Hepatocyte (in vitro differentiated cells): ENCODE measurements at places on chromosomes 2 and 18. TPM values are rescaled to one million over a fixed set of nuclear protein-coding genes. Genes with fewer than 3 reads are reported as not detected.

The AKAIN1 gene
- not detected in 2 replicates for total RNA-seq

The STARD6 gene
- not detected in 2 replicates for total RNA-seq

The CHRNA1 gene
- 1.9 and 2.5 TPM in 2 replicates for total RNA-seq

The B3GNT7 gene
- total RNA-seq, result 4.0 and 6.2 TPM in 2 replicates

The C2orf72 gene
- 108 and 112 TPM in 2 replicates for total RNA-seq

The CHRNG gene
- not detected in 2 replicates for total RNA-seq

The VIL1 gene
- 218 and 261 TPM in 2 replicates for total RNA-seq

The ABCA12 gene
- total RNA-seq, result 0.23 and 0.44 TPM in 2 replicates

DNA sequence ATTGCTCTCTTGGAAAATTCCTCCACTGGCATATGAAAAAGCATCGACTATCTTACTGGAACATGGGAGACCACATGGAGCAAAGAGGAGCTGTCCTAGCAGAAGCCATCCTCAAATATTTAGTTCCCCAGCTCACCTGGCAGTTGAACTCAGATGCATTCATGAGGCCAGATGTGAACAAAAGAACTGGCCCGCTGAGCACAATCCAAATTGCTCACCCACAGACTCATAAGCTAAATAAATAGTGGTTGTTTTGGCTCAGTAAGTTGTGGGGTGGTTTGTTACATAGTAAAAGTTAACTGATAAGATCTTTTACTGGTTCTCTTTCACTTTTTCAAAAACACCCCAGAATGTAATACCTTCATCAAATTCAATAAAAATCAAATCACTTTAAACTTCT, 108.6 kb upstream of the CWC22 start:
- DNase-seq, result no peak

DNA sequence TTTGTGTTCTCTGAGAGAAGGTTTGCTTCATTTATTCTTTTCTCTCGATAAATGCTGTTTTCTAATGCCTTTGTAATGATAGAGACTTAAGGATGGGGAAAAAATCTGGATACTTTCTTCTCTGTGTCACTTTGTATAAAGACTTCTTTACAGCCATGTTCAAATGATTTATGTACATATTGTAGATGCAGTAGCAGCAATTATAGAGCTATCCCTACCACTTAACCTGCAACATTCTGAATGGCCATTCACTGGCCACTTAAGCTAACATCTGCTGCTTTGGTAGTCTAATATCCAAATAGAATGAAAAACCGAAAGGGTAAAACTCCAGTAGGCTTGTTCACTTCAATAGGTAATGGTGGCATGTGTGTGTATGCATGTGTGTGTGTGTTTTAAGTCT, 97.8 kb downstream of the CSRNP3 start:
- DNase-seq, result no peak

DNA sequence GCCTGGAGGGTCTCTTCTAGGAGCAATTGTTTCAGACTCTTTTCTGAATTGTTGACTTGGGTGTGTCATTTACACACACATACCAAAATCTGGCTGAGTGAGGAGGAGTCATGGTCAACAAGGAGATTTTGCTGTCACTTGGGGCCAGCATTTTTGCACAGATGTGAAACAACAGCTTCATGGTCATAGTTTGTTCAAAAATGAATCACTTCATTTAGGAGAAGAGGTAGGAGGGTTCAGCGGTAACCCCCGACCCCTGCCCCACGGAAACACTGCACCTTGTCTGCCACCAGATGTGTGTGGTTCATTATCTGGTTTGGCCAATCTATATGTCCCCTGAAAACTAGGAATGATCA, 42.2 kb downstream of the LBH start:
- no peak for DNase-seq

DNA sequence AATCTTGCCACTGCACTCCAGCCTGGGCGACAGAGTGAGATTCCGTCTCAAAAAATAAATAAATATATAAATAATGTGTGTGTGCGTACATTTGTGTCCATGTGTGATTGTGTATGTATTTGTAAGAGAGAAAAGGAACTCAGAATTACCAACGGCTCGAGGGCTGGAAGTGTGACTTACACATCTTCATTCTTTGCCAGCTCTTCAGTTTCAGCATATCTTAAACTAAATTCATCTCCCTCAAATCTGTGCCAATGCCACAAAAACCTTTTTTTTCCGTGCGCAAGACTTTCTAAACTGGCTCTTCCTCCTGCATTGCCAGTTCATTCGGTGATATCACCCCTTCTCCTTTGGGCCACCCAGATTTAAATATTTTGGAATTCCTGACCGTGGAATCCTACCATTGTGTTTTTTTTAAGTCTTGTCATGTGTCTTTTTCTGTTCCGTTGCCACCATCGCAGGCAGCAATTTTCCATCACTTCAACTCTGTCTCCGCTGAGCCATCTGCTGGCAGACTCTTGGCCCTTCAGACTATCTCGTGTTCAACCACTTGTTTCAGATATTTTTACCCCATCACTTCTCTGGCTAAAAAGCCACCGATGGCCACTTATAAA, 77.0 kb upstream of the ZNF532 start:
- DNase-seq, result no peak

DNA sequence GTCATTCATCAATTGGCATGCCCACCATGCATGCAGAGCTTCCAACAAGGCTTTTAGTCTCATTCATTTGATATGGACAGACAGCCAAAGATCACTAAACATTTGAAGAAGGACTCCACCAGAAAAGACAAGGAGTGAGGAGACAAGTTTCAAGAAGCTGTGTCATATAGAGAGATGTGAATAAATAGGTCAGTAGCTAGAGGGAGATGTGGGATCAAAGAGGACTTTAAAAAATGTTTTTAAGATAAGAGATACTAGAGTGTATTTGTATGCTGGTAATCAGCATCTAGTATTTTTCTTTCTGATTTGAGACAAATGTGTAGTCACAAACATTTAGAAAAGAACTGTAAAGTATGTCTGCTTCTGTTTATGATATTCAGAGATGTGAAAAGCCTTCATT, 48.5 kb downstream of the ANTXR1 start:
- no peak for DNase-seq

- DNase-seq, result no peak
Observed at GRCh38 chr2:231084565-231084964, 27.9 kb downstream of the PSMD1 start.

- DNase-seq, result no peak
Observed at GRCh38 chr2:112754564-112754963, 9.8 kb downstream of the CKAP2L start.

DNA sequence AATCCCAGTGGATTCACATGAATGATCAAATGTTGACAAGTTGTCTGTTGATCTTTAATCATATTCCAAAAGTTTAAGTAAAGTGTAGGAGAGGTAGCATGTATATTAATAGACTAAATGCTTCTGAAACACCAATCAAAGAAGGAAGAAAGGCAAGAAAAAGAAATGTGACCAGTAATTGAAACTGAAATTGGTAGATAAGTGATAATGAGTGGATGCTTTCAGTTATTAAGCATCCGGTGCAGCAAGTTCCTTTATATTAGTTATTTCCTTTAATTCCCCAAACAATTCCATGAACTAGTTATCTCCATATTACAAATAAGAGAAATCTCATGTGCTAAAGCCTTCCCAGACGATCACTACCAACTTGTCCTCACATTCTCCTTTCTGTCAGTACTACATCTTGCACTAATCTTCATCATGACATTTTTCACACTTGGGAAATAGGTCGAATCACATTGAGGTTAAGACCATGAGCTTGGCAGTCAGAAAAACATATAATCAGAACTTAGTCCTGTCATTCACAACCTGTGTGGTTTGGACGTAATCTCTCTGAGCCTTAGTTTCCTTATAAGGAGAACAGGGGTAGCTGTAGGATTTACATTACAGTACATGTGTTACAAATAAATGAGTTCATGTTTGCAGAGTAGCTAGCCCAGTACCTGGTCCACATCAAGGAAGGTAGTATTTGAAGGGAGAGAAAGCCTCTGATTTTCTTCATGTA, 182.1 kb downstream of the NOL4 start:
- no peak for DNase-seq

- no peak for DNase-seq
Observed at GRCh38 chr2:103991591-103991990, 862.3 kb upstream of the POU3F3 start.

DNA sequence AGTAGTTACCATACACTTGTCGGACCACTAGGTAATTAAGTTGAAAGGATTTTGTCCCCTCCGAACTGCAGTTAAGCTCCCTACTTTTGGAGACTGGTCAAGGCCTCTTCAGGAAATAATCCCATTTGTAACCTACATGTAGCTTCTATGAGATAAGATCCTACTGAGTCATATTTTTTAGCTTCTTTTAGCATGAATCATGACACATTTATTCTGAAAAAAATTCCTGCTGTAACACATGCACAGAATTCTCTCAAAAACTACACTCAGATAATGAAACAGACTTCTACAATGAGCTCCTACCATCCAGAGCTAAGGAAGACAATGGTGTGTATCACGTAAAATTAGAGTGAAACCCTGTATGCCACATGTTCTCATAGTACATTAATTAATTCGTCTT, 100.7 kb upstream of the CCDC195 start:
- DNase-seq, result peak; percentile 33

DNA sequence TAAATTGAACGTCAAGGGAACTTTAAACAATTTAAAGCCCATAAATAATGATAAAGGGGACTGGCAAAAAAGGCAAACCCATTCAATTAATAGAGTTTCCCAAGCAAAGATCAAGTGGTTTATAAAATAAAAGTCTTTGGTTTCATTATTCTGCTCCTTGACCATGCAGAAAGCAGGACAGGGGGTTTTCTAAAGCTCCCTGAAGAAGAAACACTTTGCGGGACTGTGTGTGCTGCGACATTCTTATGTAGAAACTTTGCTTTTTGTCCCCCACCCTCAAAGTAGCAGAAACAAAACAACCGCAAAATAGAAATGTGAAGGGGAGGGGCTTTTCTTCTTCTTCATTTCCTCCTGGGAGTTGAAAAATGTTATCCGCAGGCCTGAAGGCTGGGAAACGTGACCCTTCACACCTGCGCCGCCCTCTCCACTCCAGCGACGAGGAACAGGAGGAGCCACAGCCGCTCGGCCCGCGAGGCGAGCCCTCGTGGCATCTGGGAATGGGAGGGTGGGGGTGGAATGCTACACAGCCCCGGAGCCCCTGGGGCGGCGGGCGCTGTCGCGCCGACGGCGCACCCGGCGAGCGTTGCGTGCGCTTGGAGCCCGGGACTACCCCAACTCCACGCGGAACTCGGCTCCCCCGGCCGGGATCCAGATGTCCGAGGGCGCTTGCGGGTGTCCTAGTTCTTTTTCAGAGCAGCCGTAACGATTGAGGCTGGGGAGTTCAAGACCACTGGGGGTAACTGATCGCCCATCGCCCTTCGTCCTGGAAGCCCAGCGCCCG, 4.3 kb upstream of the GBX2 start:
- no peak for DNase-seq

DNA sequence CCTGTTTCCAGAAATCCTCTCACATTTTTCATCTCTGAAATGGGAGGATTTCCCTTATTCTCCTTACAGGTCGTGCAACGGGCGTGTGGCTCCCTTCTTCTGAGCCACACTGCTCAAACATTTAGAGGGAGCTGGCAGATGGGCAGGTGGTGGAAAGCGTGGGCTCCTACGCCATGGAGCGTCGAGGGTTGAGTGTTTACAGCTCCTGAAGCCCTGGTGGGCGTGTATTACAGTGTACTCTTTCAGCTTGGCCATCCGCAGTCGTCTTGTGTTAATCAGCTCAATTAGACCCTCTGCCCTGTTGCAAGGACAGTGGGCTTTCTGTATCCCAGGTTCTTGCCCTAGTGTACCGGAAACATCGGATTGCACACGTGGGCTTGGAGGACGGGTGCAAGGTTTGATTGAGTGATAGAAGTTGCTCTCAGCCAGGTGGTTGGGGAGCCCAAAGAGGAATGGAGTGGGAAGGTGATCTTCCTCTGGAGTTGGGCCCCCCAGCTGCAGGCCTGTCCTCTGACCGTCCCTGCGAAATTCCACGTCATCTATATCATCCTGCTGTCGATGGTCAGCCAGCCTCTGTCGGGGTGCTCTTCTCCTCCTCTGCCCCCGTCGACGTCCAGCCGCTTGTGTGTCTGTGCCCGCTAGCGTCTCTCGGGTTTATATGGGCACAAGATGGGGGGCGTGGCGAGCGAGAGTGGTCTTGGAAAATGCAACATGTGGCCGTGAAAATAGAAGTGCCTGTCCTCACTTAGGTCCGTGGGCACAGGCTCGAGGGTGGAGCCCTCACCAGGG, 120.3 kb upstream of the DSEL start:
- no peak for DNase-seq

DNA sequence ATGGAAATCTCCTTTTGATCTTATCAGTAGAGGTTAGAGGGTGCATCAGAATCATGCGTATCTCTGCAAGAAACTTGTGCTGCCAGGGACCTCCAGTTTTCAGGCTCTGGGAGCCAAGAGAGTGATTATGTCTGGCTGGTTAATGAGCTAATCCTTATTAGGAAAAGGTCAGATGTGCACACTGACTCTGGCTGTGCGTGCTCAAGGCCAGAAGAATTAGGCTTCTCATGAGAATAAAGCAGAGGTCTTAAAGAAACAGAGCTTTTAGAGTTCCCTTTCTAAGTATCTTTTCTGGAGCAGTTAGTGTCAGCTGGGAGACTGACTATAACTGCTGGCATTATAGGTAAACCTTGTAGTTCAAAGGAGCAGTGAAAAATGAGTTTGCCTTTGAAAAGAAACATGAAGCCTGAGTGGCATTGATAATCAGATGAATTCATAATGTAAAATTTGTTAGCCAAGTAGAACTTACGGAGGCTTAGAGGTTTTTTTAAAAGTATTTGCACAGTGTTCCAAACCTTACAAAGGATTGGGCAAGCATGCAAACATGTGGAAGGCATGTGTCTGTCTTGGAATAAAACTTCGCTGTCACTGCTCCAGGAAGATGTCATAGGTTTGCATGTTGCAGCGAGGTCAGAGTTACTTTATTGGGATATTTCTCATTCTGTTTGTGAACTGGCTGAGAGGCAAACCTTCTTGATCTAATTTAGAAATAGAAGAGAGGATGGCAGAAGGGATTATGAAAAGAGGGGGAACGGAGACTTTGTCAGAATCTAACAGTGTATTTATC, 151.7 kb downstream of the ARHGAP28 start:
- DNase-seq, result peak; percentile 34

GRCh38 chr2:164697688-164698461, 76.6 kb upstream of the GRB14 start:
- DNase-seq, result peak; percentile 31

GRCh38 chr2:202610380-202610779, 24.4 kb upstream of the FAM117B start:
- no peak for DNase-seq

GRCh38 chr2:136248242-136248641, 130.3 kb upstream of the CXCR4 start:
- peak; percentile 27 for DNase-seq

- DNase-seq, result no peak
Observed at GRCh38 chr2:20242727-20243377, 17.9 kb upstream of the SDC1 start.

DNA sequence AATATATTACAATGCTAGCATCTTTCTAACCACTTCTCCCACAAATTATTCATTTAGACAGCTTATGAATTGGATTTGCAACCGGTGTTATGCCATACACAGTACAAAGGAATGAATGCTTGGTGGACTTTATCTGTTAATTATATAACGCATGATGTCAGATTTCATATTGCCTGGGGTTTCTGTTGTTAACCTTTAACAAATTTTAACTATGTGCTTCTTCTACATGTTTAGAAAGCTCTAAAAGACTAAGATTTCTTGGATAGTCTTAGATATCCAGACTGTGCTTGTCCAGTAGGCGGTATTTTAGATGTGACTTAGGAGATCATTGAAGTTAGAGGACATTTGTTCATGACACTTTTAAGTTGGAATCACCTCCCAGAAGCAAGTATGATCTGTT, 976.3 kb downstream of the TMEM182 start:
- DNase-seq, result no peak
